ENCODE measurements at places on chromosomes 1 and 21.

DNA sequence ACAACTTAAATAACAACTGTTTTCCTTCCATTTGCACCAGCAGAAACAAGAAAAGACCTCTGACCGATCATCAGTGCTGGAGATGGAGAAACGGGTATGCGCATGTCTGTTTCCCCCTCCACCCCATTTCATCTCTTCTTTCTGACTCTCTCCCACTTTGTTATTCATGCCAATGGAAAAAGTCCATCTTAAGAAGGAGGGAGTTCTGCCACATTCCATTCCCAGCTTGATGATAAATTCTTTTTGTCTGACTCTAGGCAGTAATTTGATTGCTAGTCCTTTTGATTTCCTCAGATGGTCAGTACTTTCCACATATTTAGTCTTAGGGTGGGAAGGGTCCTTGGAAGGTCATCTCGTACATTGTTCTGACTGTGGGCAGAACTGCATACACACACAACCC, 142.5 kb downstream of the SYT2 start:
- no peak for DNase-seq

DNA sequence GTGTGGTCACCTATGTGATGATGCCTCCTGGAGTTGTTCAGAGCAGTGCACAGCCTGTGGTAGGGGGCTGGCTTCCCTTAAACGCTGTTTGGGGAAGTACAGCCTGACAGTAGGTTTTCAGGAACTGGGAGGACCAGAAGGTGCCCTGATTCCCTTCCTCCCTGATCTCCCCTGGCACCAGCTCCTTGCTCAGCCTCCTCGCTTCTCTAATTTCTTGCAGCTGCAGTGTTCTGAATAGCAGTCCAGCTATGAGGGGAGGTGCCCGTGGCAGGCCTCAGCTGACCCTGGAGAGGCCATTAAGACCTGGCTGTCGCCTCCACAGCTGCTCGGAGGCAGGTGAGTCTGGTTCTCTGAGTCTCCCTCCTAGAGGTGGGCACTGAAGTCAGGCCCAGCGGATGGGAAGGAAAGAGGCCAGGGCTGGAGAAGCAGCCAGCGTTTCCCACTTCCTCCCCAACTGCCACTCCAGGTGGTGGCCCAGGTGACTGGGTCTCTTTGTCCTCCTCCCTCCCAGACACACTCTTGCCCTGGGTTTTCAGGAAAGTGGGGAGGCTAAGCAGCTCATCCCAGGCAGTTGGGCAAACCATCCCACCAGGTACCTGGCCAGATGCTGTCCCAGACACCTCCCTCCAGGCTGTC, 52.0 kb upstream of the RPL11 start:
- DNase-seq: no peak

DNA sequence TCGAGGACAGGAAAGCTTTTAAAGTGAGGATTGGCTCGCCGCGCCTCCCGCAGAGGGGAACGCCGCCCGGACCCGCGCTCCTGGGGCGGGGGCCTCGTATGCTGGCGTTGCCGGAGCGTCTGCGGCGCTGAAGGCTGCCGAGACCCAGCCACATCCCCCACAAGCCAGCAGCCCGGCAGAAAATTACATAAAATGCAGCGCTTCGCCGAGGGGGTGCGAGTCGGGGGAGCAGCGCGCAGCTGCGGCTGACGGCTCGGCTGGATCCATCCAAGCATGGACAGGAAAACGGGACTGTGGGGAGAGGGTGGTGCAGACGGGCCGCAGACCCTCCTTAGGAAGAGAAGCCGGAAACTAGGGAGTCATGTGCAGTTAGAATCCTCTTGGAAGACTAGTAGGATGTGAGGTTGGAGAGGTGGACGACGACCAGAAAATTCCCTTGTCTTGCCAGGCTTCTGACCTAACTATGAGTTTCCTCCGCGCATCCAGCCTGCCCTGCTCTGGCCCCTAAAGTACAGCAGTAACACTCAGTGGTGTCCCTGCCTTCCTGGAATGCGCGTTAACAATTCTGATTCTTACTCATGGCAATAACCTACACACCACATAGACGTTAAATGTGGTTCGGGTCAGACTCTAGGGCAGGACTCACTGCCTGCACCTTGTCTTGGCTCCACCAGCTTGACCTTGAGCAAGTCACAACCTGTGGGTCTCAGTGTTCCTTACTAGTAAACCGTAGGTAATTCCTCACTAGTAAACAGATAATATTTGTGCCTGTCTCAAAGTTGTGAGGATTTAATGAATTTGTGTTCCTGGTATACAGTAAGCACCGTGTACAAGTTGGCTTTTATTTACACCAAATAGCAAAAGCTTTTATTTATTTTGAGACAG, 953 bp upstream of the BRWD1 start:
- peak; percentile 36 for DNase-seq

DNA sequence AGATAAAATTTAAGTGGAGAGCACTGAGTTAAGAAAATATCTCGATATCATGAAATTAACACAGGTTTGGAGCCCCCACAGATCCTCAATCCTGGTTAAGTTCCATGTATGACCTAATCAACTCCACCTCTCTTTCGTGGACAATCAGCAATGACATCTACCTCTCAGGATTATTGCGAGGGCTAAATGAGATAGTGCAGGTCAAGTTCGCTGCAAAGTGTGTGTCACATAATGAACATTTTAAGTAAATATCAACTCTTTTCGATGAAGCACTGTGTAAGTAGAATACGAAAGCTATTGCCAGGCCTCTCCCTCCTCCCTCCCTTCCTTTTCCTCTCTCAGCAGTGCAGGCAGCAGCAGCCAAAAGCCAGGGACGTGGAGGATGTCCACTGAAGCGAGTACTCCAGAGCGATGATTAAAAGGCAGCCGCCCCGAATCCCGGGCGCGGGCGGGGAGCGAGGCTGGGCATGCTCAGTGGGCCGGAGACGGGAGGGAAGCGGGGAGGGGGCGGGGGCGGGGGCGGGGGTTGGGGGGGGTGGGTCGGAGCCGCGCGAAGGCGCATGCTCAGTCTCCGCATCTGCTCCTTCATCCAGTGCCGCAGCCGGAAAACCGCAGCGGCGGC, at the start of gene CAMSAP2:
TSS of gene CAMSAP2 (plus strand) at position 567 of the 622 bp plus-strand sequence. CDS start 935 bp downstream, outside the sequence.
- peak; percentile 26 for DNase-seq

DNA sequence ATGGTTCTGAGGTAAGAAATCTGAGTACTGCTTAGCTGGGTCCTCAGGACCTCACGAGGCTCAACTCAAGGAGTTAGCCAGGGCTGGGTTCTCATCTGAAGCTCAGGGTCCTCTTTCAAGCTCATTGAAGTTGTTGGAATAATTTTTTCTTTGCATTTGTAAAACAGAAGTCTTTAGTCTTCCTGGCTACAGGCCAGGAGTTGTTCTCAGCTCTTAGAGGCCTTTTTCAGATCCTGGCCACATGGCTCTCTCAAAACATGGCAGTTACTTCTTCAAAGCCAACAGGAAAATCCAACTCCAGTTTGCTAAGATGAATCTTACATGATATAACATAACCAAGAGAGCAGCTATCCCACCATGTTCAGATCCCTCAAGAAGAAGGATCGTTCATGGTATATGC, 92.3 kb upstream of the CHODL start:
- DNase-seq: no peak

DNA sequence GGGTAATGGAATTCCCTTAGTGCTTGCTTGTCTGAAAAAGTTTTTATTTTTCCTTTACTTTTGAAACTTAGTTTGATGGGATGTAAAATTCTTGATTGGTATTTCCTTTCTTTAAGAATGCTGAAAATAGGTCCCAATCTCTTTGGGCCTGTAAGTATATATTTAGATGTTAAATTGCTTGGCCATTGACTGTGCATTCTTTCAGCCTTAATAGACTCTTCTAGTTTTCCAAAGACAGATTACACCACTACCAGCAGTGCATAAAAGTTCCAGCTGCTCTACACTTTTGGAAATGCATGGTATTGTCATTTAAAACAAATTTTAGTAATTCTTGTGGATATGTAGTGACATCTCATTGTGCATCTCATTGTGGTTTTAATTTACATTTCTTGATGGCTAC, 464.8 kb upstream of the USP24 start:
- no peak for DNase-seq

DNA sequence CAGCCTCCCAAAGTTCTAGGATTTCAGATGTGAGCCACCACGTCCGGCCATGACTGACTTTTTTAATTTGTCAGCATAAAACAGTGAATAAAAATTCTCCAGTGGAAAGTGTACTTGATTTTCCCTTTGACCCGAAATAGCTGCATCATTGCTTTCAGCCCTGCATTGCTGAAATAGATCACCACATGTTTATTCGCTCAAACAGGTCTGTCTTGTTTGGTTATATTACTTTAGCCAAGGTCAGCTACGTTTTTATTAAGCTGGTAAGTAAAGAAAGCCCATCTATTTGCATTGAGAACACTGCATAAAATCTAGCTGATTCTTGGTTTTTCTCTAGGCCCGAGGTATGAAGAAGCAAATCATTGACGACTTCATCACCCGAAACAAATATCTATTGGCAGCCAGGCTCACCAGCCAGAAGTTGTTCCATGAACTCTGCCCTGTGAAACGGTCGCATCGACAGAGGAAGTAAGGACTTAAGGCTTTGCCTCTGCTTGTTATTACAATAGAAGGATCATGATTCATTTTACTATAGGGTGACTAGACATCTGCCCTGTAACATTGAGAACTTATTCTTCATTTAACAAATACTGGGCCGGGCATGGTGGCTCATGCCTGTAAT, 25.6 kb downstream of the AGMAT start:
- no peak for DNase-seq

DNA sequence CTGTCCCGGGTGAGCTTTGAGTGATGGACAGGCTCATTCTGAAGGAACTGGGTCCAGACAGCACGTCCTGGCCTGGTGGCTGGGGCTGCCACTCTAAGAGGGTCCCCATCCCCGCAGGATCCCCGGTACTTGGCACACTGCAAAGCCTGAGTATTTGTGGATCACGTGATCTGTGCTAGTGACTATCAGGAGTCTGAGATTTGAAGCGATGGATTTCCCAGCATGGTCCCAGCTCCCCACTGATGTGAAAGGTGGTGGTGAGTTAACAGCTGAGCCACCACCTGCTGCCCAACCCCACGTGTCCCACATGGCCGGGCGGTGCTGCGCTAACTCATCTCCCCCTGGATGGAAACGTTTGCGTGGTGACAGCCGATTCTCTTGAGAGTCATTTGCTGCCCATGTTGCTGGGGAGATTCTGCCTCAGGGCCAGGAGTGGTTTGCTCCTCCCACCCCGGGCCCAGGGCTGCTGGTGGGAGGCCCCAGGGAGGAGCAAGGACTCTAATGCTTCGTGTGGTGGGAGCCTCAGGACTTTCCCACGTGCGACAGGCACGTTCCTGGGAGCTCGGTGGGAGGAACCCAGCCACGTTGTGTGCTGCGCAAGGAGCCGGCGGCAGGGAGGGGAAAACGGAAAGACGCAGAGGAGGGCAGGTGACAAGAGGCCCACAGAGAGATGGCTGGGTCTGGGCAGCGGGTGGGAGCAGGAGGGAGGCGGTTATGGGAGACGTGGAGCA, 15.1 kb downstream of the FAAP20 start:
- DNase-seq: no peak

DNA sequence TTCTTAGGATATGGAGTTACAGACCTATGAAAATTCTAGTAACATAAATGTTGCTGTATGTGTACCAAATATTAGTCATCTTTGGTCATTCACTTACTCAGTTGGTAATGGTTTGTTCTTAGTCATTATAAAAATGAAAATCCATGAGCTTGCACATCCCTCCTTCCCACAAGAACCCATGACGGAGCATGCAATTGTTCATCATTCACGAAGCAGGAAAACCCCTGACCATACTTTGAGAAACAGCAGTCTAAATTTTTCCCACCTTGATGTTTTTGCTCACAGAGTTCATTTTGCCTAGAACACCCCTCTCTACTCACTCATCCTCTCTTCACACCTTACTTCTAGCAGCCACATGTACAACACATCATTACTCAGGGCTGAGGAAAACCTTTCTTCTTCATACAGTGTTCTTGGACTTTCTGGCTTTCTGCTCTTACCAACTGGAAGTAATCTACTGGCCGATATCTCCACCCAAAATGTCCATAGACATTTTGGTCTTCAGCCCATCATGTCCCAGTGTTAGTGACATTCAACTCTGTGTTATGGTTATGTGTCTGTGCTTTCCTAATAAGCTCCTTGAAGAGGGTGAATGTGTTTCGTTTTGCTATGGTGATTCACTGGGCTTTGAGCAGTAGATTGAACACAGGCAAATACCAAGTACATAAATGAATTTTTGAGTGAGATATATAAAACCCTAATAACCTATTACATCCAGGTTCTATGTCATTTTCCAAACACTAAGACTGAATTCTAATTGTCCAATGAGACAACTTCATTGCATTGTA, 189.9 kb downstream of the ZC3H11B start:
- DNase-seq: no peak

GRCh38 chr1:22792396-22793160, 81.9 kb downstream of the EPHB2 start:
- DNase-seq: no peak

- DNase-seq: no peak
Observed at GRCh38 chr1:110058591-110058990, 11.9 kb downstream of the ALX3 start.

- no peak for DNase-seq
Observed at GRCh38 chr1:25563330-25564215, 20.2 kb downstream of the LDLRAP1 start.

DNA sequence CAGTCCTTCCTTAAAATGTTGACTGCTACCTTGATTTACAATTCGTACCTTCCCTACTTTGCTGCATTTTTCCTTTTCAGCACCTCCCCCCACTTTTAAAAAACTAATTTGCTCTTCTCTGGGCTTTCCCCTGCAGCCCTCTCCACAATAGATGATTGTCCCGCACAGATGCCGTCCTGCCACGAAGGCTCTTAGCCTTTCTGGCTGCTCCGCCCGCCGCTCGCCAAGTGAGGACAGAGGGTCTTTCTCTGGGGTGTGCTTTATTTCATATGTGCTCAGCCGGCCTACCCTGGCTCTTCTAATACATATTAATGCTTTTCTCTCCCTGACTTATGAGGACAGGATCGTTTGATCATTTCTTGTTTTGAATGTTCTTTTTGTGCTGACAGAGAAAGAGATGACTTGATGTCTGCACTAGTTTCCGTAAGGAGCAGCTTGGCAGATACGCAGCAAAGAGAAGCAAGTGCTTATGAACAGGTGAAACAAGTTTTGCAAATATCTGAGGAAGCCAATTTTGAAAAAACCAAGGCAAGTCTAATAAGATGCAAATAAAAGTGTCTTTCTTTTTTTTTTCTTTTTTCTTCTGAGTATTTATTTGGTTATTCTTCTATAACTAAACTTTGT, 60.6 kb downstream of the SDCCAG8 start:
- no peak for DNase-seq

GRCh38 chr1:217403026-217403720, 227.7 kb downstream of the GPATCH2 start:
- DNase-seq: no peak
